Urothelium cell line (cell line): ENCODE measurements at places on chromosomes 5 and 9.
A peak's percentile ranks its signal among the peaks of the same experiment; 100 is the strongest.

DNA sequence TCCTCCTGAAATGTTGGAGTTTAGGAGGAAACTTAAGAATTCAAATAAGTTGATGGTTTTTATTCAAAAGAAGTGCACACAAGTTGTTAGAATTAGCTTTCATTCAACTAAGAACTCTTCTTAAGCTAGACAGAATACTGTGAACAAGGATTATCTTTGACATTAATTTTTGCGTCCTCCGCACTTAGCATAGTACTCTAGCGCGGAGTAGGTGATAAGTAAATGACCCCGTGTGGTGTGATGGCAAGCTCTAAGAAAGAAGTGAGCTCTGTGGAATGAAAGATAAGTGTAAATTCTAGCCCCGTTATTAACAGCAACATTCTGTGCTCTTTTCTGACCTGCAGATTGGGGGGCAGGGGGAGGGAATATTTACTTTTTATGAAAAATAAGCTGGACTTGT is 1.0 kb downstream of the BRIX1 start:
- no peak for DNase-seq

DNA sequence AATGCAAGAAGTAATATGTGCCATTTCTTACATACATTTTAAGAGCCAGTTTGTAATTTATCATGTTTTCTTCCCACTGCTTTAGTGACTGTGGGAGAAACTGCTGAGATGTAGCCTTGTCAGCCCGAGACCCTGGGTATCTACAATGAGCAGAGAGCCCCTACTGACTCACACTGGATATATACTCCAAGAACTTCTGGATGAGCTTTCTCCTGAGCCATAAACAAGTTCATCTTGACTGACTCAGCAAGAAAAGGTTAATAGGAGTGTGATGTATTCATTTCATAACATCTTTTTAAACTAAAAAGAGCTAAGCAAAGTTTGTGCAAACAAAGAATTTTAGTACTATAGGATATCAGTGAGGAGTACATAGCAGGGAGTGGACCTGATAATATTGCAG is 182.5 kb downstream of the EDIL3 start:
- no peak for DNase-seq

DNA sequence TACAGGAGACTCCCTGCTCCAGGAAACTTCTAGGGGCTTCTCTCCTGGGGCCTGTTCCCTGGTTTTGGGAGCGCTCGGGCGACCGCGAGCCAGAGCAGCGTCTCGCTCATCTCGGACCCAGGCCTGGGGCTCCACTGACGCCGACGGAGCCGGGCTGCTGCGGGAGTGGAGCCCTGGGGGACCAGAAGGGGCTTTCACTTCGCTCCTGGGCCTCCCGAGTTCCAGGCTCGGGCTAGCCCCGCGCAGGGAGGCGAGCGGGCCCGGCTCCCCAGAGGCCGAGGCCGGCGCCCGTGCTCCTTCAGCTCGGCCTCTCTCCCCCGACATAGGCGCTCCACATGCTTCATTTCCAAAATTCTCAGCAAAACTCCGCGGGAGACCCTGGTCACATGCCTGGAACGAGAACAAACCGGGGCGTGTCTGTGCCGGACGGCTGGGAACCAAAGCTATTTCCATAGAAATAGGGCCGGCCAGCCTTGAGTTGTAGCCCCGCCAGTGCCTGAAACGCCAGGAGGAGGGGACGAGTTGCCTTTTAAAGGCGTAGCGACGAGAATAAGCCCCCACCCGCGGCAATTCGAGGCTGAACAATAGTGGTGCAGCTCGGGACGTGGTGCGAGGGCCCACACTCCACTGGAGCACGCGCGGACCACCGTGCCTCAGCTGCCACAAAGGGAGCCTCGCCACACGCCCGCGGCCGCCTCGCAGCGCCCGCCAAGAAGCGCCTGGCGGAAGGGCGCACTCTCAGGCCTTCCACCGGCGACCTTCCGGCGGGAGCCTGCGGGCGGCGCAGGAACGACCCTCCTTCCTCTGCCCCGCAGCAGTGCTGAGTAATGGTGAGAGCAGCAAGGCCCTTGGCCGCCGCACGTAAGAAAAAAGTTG is 1.1 kb upstream of the G3BP1 start:
- DNase-seq, result peak; percentile 59

- DNase-seq, result no peak
These were observed 77.6 kb upstream of the LMX1B start for GRCh38 chr9:126536131-126536530.

DNA sequence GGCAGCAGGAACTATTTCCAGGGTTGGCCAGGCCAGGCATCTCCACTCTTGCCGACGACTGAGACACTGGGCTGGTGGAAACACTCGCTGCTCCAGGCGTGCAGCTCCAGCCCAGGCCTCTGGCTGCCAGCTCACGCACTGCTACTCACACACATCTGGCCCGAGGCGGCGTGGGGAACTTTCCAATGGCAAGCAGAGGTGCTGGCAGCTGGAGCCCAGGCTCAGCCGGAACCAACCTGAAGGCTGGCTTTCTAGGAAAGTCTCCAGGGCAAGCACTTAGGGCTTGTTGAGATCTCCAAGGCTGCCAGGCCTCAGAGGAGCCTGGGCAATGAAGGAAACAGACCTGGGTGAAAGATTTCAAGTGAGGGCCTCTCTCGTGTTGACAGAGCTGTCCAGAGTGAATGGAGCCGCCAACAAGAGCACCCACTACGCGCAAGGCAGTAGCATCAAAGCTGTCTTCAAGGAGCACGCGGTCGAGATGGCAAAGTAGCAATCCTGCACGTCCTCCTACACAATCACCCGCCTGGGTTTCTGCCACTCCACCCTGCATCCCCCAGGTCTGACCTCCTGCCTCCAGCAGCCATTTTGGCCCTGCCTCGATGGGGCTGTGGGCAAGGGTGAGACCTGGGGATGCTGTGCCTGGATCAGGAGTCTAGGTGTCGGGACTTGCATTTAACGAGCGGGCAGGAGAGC is 14.4 kb downstream of the SH3PXD2B start:
- no peak for DNase-seq

DNA sequence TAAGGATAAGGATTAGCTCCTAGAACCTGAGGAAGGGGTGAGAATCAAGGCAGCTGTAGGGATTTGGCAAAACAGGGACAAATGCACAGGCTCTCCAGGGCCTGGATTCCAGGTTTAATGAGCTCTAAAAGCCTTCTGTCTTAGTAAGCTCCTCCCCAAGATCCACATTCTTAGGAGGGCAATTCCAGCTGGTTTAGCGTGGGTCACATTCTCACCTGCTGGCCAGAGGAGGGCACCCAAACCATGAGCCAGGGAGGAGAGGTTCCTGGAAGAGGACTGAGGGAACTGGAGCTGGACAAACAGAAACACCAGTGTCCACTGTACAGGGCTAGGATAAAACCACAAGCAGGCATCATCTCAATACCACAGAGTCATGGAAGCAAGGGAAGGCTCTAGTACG is 480.0 kb downstream of the CCDC171 start:
- DNase-seq, result peak; percentile 18

- no peak for DNase-seq
These were observed 11.7 kb upstream of the FAT2 start for GRCh38 chr5:151602806-151603205.

DNA sequence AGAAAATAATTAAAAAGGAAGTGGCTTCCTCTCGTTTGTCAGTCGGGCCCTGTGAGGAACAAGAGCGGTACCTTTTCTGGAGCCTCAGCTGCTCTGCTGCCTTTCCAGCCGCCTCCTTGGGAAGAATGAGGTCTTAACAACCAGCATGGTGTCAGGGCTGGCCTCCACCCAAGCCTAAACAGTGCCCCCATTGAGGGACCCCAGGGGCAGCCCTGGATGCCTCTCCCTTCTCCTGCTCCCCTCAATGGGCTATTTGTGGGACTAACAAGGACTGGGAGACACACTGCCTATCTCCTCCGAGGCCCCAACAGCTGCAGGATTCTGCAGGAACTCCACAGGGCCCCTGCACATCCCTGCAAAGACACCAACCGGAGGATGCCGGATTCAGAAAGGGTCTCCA is 155.4 kb upstream of the MAP3K1 start:
- no peak for DNase-seq

DNA sequence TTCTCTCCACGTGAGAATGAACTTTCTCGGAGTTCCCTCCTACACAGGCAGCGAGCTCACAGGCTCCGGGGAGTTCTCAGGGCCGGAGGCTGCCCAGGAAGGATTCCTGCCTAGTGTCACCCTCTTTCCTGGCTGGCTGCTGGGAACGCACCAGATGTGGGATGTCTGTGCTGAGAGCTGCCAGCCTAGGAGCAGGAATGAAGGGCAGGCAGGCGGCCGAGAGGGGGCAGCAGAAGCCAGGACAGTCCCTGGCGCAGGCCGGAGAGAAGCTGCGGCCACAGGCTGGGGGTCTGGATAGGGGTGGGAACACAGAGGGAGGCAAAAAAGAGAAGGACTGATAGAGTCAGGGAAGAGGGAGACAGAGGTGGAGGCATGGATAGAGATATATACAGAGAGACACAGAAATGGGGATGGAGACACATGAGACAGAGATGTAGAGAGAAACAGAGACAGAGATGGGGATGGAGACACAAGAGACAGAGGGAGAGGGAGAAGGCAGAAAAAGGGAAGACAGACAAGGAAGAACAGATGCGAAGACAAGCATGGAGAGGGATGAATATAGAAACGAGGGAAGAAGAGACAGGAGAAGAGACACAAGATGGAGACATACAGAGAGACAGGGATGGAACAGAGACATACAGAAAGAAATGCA is 25.3 kb upstream of the ENHO start:
- peak; percentile 80 for DNase-seq

DNA sequence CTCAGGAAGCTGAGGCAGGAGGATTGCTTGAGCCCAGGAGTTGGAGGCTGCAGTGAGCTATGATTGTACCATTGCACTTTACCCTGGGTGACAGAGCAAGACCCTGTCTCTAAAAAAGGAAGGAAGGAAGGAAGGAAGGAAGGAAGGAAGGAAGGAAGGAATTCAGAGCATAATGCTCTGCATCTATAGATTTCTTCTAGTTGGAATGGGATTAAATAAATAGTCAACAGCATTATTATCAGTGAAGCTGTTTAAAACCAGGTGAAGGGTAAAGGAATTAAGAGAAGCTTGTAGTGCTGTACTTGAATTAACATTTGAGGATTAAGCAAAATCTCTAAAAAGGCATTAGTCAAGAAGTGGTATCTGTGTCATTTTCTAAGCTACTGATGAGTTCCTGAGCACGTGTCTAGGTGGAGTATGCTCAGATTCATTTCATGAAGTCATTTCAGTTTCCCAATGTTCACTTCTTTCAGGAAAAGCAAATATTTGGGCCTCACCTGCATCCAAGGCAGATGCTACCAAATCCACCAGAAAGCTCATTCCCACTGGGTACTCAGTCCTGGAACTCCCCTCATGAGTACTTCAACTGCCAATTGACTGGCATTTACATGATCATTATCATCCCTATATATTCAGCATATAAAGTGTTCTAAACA is 8.4 kb downstream of the PDE6A start:
- no peak for DNase-seq

- no peak for DNase-seq
These were observed 66.2 kb downstream of the SIL1 start for GRCh38 chr5:139131921-139132432.

GRCh38 chr5:149545327-149545726 is 5.9 kb downstream of the CSNK1A1 start:
- DNase-seq, result no peak

DNA sequence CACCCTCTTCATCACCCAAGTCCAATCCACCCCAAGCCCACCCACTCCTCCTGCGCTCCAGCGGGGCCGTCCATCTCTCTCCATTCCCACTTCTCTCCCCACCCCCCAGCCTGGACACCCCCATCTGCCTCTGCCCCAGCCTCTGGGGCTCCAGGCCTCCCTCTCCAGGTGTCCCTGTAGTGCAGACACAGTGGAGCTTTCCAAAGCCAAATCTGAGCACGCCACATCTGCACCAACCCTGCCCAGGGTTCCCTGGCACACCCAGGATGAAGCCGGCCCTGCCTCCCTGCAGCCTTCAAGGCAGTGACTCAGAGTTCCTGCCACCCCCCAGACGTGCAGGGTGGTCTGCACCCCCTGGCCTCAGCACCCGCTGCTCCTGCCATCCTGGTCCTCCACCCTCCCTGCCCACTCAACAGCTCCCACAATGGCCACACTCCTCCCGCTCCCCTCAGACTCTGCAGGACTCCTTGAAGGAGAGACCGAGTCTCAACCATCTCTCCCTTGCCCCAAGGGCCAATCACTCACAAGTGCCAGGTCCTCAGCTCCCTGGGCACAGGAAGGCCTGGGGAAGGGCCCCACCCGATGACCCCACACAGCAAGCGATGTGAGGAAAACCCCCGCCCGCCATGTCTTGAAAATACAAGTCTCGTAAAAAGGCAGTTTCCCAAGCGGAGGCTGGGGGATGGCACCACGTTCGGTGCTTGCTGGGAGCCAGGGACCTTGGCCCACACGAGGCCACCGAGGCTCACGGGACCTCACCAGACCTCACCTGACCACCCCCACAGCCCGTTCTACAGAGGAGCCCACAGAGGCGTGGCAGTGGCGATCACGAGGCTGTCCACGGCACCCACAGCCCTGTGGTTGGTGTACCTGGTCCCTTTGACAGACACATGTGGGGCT is 22.2 kb downstream of the VAV2 start:
- no peak for DNase-seq

DNA sequence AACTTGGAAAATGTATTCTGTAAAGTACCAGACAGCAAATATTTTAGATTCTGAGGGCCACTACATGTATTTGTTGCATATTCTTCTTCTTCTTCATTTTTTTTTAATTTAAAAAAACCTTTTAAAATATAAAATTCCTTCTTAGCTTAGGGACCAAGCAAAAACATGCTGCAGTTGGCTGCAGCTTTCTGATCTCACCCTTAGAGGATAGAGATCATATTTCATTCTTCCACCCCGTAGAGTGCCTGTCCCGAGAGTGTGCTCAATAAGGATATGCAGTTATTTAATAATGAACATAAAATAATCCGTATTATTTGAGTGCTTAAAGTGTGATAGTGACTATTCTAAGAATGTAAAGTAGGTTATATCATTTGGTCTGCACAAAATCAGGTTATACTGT is 204.2 kb upstream of the CD180 start:
- no peak for DNase-seq

GRCh38 chr9:137146527-137146918 is 7.6 kb downstream of the GRIN1 start:
- no peak for DNase-seq

DNA sequence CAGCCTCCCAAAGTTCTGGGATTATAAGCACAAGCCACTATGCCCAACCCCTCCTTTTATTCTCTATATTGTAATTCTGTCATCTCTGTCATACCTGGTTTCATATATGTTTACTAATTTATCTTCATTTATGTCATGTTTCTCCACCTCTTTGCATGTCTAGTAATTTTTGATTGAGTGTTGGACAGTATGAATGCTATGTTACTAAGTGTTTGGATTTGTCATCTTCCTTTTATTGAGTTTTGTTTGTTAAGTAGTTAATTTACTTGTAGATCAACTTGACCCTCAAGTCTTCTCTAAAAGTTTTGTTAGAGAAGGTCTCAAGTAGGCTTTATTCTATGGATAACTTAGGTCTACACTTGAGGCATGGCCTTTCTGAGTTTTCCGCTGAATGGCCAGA is 17.2 kb upstream of the CACNA1B start:
- no peak for DNase-seq
